ENCODE measurements at places on chromosomes 2 and 18. TPM values are rescaled to one million over a fixed set of nuclear protein-coding genes. Genes with fewer than 3 reads are reported as not detected.
A peak's percentile ranks its signal among the peaks of the same experiment; 100 is the strongest.

LOXHD1 gene
- total RNA-seq = 0.31 TPM

- DNase-seq = peak; percentile 92
These were observed 10.5 kb upstream of the ARMC9 start for GRCh38 chr2:231187736-231188505.

GRCh38 chr2:172877826-172878225 is 142.2 kb downstream of the RAPGEF4 start:
- no peak for DNase-seq

GRCh38 chr18:13185675-13186198 is 32.8 kb upstream of the LDLRAD4 start:
- DNase-seq = no peak

GRCh38 chr2:239965318-239965717 is 59.8 kb downstream of the NDUFA10 start:
- DNase-seq = peak; percentile 44

- DNase-seq = no peak
These were observed 116.5 kb downstream of the DOCK10 start for GRCh38 chr2:224925810-224926100.

Measured in right cardiac atrium (tissue), 5 donors.